ENCODE measurements at places on chromosomes 7 and 10.

GRCh38 chr10:14859775-14860174 lies 18.9 kb upstream of the SUV39H2 start:
- DNase-seq: no peak

DNA sequence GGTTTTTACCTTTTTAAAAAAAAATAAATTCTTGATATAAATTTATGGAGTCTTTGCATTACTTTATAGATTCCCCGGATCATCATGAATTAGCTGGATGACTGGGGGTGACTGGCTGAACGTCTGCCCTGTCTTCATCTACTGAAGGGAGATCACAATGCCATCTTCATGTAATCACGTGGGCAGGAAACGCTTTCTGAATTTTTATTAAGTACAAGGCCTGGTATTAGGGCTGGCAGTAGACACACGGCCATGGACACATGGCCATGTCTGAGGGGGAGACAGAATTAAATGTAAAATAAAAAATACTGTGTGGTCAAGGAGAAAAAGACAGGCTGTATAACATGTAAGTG lies 111.2 kb downstream of the VIPR2 start:
- no peak for DNase-seq

DNA sequence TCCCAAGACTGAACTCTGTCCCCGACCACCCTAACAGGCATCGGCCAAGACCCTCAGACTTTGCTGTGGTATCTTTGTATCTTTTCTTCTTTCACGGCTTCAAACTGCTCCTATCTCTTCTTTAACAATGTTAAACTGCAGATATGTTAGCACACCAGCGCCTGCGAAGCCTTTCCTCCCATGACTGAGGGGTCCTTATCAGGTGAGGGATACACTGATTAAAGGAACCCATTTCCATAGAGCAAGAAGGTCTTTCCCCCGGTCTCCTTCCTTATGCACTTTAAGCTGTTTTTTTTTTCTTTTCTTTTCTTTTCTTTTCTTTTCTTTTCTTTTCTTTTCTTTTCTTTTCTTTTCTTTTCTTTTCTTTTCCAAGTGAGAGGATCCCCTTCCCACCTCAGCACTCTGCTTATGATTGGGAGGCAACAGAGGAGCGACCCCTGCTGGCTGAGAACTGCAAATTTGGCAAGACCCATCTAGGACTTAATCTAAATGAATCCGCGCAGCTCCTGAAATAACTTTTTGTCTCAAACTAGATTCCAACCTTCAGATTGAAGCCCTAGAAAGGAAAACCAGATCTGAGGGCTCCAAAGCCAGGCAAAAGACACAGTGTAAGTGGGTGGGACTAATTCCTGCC lies 109.9 kb downstream of the ITGB8 start:
- DNase-seq: peak; percentile 13

- DNase-seq: no peak
These were observed 100.1 kb downstream of the DNAJB6 start for GRCh38 chr7:157436763-157437480.

- peak; percentile 27 for DNase-seq
These were observed 1.3 kb downstream of the SEMA3D start for GRCh38 chr7:85185424-85186082.

GRCh38 chr10:78516756-78517155 lies 483.1 kb downstream of the RPS24 start:
- DNase-seq: no peak

DNA sequence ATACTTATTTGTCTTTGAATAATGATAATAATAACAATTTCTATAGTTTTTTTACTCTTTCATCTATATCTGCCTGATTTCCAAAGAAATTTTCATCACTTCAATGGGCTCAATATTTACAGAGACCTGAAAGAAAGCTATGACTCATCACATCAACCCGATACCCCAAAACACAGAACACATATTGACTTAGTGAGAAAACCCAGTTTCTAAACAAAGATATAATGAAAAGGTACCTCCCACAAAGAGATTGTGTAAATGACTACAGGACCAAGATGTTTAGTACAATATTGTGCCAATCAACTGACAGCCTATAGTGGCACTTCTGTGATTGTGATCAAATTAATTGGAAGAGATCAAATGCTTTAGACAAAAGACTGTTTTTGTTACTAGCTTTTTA lies 133.9 kb downstream of the PCDH15 start:
- no peak for DNase-seq

- no peak for DNase-seq
These were observed 29.8 kb downstream of the RSU1 start for GRCh38 chr10:16787361-16787791.

DNA sequence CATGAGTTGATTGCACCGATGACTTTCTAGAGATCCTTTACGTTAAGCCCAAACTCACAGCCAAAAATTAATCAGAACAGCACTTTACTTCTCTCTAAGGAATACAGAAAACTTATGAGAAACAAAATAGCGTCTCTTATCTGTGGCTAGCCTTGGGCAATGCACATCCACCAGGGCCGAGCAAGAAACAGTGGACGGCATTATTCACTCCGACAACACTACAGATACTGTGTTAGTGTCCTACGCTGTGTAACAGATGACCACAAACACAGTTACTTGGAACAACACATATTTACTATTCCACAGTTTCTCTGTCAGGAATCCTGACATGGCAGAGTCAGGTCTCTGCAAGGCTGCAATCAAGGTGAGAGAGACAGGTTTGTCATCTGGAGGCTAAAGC lies 598.3 kb upstream of the ADARB2 start:
- no peak for DNase-seq

- DNase-seq: peak; percentile 63
These were observed 1.1 kb downstream of the NANOS1 start for GRCh38 chr10:119030421-119031250.

Measured in SHP77 (cell line).